Fibroblast of the aortic adventitia (primary cell): ENCODE measurements at places on chromosomes 13 and 19.

GRCh38 chr13:27980280-27980998 is 8.1 kb downstream of the URAD start:
- DNase-seq, result no peak

DNA sequence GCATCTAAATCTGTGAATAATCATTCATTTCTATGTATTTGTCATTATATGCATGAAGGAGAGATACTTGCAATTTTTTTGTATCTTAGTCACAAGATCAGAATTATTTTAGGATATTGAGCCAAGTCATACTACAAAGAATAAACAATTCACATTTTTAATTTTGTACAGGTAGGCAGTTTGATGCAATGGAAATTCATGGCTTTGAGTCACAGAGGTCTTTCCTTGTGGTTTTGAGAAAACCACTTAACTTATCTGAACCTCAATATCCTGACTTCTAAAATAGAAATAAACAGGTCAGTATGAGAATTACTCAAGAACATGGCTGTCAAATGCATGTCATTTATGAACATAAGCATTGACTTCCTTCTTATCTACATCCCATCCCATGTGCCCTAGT is 221.4 kb upstream of the SLC10A2 start:
- peak; percentile 57 for DNase-seq

DNA sequence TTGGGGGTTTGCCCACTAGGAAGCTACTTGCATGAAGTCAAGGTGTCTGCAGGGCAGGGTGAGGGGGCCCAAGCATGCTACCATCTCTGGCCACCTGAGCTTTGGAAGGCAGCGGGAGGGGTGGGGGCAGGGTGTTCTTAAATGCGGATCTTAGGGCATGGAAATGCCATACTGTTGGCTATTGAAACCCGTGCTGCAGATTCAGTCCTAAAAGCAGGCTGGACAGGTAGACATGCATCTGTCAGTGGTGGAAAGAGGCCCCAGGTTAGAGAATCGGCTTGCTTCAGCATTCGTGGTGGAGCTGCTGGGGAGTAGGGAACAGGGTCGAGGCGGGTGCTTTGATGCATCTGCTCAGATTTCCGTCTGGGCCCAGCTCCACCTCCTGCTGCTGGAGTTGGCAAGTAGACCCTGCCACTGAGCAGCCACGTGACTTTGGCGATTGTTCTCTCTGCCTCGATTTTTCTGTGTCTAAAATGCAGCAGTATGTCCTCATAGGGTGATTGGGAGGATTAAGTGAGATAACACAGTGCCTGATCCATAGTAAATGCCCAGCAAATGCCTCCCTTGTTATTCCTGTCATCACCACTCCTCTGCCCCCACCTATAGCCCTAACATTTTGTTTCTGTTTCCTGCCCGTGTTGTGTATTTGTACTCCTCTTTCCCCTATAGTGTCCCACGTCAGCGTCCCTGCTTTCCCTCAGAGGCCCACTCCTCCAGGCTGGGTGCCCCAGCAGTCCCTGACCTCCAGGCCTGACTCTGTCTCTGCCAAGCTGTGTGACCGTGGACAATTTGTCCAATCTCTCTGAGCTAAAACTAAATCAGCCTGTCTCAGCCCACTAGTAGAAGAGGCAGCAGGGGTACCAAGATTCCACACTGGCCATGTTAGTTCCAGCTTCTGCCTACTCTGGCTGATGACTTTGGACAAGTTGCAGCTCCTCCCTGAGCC is 5.8 kb downstream of the PPP1R37 start:
- peak; percentile 75 for DNase-seq

GRCh38 chr13:46489586-46490023 is 63.4 kb upstream of the LRCH1 start:
- peak; percentile 96 for DNase-seq

DNA sequence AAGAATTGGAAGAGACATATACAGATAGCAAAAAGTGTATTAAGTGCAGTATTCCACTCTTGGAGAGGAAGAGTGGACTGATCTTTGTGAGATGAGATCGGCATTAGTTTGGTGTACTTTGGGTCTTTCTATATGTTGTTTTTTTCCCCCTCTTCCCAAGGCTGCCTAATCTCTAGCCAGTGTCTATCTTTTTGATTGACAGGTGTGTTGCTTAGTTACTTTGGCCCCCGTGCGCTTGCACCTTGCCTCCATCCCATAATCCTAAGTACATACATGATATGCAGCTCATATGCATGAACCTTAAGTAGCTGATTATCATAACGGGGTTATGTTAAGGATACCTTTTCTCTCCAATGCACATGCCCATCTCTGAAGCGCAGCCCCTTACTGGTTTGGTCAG is 4.3 kb upstream of the SLC7A10 start:
- DNase-seq, result no peak

DNA sequence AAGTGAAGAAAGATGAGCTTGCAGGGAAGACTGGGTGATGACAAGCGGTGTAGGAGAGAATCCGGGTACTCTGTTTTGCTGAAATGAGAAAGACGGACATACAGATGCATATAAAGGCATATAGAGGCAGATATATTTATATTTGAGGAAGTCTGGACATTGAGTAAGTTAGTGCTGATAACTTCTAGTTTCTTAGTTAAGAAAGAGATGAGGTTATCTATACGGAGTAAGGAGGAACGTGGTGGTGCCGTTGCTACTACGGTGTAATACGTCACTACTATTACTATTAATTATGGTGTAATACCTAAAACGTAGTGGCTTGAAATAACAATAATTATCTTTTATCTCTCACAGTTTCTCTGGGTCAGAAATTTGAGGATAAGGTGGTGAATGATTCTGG is 9.8 kb upstream of the CPB2 start:
- DNase-seq, result no peak

DNA sequence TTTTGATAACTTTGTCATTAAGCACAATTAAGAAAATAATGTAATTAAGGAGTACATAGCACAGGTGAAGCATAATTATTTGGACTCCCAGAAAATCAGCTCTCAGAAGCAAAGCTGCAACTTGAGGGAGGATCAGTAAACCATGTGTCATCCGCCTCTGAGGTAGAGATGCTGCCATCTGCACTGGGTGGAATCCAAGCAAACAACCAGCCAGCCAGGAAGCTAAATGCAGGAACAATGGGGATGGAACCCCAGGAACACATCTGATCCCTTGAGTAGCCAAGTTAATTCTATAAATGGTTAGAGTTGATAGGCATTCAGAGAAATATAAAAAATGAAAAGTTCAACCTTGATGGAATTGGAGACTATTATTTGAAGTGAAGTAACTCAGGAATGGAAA is 520.2 kb downstream of the RFC3 start:
- DNase-seq, result peak; percentile 10

- DNase-seq, result peak; percentile 11
These were observed 1316.7 kb upstream of the SLC10A2 start for GRCh38 chr13:104382951-104383350.

- DNase-seq, result peak; percentile 58
These were observed 265.3 kb downstream of the NALCN start for GRCh38 chr13:101150998-101151397.
